ENCODE measurements at places on chromosomes 2 and 18. TPM values are rescaled to one million over a fixed set of nuclear protein-coding genes. Genes with fewer than 3 reads are reported as not detected.

CDK5R2 gene
- total RNA-seq: 0.07 TPM

DSG1 gene
- total RNA-seq: 4.4 TPM

ECEL1 gene
- total RNA-seq: not detected

RFTN2 gene
- total RNA-seq: 0.14 TPM

SPDYA gene
- 0.68 TPM for total RNA-seq

CCDC68 gene
- total RNA-seq: 2.4 TPM

TUBA4B gene
- not detected for total RNA-seq

Measured in nasal cavity respiratory epithelium epithelial cell of viscerocranial mucosa (primary cell).